HAP-1 (cell line): ENCODE measurements at places on chromosomes 1 and 21.

DNA sequence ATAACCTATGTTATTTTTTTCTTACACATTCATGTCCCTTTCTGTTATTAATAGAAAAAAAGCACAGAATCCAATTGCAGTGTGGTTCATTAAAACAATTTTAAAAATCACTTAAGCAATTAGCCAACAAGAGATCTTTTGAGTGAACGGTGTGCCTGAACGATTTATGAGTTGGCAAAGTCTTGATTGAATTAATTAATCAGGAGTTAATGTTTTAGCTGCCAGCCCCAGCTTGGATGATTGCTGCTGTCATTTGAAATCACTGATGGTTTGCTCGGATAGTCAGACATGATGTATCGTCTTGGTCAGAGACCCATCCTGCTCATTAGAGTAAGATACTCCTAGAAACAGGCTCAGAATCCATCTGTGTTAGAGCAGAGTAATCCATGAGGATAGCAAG lies 158.3 kb upstream of the GALNT2 start:
- no peak for DNase-seq

GRCh38 chr1:241810769-241811405 lies 37.1 kb upstream of the EXO1 start:
- DNase-seq = no peak

DNA sequence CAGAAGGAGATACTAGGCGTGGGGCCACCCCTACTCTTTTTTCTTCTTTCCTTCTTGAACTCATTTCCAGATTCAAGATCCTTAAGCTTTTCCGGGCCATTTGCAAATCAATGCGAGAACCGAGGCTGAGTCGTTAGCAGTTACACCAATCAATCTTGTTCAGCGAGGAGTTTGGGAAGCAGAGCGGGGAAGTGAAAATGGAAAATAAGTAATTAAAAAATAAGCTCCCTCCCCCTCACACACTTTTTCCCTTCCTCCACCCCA lies 1.7 kb upstream of the NEGR1 start:
- DNase-seq = peak; percentile 48

DNA sequence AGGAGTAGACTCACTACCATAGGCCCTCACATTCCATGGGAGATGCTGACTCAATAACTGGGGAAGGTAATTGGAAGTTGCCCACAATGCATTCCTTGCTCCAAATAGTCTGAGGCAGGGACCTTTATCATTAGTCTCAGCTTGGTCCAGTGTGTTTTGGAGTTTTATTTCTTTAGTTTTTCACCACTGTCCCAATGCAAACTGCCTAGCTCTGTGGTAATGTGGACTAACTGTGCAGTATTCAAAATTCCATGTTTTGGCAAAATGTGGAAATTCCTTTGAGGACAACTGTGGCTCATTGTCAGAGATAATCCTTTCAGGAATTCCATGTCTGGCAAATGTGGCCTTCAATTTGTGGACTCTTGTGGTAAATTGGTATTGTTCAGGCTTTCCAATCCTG lies 78.1 kb upstream of the PAPPA2 start:
- DNase-seq = no peak

- DNase-seq = no peak
Observed at GRCh38 chr1:44361478-44361877, 6.4 kb upstream of the ERI3 start.

DNA sequence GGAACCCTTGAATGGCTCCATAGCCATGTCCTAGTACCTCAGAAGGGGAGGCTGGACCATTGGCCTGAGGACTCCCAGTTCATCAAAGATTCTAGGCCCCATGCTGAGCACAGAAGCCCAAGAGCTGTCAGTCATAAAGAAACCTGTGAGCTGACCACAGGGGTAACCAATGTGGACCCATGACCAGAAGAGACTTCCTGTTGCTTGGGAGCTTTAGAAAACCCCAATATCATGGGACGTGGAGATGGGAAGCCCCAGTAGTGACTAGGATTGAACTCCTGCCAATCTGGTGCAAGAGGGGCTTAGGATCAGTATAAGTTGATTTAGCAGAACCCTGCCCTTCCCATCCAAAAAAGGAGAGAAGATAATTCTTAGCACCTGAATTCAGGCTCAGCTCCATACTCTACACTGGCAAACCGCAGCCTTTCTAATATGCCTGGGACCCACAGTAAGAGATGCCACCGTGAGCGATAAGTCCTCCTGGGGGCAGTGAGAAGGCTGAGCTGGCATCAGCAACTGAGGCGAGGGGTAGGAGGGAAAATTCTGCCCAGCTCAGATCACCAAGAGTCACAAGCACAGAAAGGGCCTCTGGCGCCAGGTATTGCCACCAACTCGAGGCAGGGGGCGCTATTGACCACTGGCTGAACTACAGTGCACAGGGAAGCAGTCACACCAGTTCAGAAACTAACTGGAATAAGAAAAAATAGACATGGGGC lies 108.9 kb downstream of the CAPN8 start:
- DNase-seq = peak; percentile 25

DNA sequence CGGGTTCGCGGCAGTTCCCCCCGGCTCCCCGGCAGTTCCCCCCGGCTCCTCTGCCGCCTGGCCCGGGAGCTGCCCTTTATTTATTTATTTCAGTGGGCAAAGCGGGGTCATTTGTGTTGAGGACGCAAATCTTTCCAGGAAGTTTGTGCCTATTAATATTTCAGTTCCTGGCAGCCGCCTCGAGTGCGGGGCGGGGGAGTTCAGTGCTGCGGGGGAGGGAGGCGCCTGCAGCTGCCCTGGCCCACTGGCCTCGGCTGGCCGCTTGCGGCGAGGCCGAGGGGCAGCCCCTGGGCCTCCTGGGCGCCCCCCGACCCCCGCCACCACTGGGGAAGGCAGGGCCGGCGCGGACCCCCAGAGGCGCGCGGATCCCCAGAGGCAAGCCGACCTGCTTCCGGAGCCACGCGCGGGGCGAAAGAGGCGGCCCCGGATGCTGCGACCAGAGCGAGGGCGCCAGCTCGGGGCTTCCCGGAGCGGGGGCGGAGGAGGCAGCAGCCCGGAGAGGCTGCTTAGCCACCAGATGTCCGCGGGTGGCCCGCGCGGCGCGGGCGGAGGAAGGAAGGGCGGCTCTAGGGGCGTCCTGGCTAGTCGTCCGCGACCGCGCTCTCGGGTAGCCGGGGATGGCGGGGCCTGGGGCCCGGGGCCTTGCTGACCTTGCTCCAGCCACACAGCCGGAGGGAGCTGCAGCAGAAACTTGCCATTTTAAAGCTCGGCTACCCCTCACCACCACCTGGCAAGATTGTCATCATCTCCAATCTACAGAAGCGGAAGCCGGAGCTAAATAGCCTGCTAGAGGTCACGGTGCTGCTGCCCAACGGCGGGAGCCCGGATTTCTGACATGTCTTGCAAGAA lies 48.0 kb downstream of the H3-3A start:
- DNase-seq = peak; percentile 55

DNA sequence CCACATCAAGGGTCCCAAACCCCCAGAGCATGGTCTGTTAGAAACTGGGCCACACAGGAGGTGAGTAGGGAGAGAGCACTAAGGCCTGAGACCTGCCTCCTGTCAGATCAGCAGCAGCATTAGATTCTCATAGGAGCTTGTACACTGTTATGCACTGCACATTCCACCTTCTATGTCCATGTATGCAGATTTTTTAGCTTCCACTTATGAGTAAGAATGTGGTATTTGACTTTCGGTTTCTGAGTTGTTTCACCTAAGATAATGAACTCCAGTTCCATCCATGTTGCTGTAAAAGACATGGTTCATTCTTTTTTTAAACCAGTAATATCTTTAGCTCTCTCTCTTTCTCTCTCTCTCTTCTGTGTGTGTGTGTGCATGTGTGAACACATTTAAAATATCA lies 663 bp upstream of the GBP6 start:
- DNase-seq = no peak

DNA sequence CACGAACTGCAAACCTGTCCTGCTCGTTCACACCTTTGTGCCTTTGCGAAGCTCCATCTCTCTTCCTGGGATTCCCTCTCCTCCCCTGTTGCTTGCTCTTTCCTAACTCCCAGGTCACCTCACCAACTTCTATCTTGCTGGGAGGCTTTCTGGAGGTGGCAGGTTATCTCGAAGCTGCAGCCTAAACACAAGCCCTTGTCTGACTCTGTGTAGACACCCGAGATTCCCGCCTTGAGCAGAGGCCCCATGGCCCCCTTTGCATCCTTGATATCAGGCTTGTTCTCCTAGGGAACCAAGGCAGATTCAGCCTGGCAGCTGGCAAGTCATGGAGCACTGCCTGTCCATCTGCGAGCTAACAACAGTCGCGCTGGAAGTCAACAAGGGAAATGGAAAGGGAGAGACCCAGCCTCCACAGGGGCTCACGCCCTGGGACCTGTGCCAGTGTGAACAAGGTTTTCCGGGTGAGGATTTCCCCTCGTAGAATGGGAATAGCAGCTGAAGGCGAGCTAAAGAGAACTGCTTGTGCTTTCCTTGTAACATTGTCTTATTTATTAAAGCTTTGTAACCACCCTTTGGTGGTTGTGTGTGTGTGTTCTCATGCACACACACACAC lies 109.5 kb upstream of the JUN start:
- no peak for DNase-seq

DNA sequence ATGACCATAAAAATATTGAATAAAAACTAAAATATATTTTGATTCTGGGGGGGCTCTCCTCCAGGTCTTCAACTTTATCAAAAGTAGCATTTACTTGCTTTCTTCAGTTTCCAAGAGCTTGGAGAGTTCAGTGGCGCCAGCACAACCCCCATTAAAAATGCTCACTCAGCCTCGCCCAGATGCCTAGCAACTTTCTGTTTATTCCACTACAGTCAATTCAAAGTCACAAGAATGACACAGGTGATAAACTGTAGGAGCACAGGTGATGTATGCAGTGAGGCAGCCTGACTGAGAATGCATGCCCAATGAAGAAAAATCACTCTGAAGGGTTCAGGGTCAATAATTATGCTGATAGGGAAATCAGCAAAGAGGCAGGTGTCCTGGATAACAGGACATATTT lies 159.4 kb upstream of the ATP1B1 start:
- DNase-seq = no peak

- DNase-seq = no peak
Observed at GRCh38 chr1:117030271-117030877, 28.8 kb downstream of the CD101 start.

DNA sequence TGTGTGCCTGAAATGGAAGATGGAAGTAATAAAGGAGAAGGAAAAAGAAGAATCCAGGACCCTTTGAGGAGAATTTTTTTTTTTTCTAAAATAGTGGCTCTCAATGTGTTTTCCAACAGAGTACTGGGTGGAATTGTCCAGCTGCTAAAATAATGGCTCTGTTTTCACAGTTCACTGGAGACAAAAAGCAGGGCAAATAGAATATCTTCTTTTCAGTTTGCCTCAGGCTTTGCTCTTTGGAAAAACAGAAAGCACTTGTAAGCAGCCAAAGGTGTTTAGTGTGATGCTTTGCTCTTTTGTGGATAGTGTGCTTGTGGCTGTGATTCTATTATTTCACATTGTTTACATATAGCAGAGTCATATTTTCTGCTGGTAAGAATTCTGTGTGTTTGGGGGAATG lies 77.4 kb upstream of the MROH9 start:
- DNase-seq = no peak

DNA sequence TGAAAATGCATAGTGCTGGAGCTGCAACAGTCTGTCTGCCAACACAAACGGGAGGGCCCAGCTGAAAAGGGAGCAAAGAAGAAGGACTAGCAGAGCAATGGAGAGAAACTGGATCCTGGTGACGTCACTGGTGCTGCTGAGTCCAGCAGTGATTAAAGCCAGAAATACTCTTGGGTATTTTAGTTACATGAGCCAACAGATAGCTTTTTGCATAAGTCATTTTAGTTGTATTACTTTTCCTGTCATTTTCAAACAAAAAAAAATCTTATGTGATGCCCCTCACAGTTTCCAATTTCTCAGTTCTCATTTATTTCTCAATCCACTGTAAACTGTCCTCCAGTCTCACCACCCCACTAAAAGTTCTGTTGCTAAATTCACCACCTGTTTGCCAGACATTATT lies 38.7 kb upstream of the NEK7 start:
- no peak for DNase-seq

DNA sequence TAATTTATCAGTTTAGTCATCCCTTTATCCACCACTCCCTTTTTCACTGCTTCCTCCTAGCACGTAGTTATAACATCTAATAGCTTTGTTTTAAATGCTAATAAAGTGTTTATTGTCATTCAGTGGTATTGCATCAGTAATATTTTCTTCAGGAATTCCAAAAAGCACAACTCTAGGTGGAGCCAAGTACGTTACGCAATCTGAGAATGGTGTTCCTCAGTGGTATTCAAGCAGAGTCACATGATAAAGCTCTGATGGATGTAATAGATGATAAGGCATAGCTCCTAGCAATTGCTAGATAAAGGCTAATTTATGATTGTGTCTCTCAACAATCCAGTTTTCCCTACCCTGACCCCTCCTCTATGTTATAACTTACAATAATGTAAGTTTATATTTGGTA lies 494.6 kb upstream of the ADGRL4 start:
- DNase-seq = no peak

- no peak for DNase-seq
Observed at GRCh38 chr1:234437423-234438171, 41.4 kb downstream of the TARBP1 start.

GRCh38 chr1:202007805-202008489 lies 2.4 kb upstream of the ELF3 start:
- no peak for DNase-seq

DNA sequence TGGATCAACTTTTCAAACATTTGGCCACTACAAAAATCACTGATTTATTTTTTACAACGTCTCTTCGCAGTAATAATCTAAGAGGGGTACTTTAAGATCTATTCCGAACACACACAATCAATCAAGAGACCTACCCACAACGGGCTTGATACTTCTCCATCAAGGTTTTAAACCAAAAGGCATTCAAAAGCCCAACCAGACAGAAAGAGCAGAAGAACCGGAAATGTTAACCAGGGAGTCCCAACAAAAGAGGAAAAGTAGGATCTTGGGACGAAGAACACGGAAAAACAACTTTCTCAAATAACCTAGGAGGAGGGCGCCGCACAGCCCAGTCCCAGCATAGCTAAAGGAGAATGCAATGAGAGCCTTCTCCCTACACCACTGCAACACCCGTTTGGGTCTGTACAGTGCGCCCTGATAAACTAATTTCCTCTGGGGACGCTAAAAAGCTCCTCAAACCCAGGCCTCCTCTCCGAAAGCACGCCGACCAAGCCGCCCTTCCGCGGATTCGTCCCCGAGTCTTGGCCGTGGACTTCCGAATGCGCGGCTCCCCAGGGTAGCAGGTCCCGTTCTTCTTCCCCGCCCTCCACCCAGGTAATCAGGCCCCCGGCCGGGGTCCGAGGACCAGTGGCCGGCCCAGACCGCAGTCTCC lies 623 bp downstream of the RPL22 start:
- DNase-seq = no peak

DNA sequence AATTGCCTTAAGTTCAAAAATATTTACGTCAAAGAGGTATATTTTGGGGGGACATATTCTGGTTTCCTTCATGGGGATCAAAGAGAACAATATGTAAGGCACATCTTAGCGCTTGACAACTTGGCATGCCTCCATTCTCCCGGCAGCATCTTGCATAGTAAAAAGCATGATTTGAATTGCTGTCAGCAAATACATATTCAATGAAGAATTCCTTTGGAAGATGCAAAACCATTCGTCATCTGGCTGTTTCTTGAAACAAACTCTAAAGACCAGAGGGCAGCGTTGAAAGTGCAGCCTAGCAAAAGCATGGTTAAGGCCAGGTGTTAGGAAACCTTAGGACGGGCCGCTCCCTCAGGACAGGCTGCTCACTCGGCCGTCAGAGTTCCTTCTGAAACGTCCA lies 3.4 kb upstream of the PIK3CD start:
- no peak for DNase-seq

- no peak for DNase-seq
Observed at GRCh38 chr21:41919666-41920398, 34.0 kb downstream of the C2CD2 start.
